Upper lobe of left lung (tissue), 6 donors: ENCODE measurements at places on chromosomes 5 and 9. TPM values are rescaled to one million over a fixed set of nuclear protein-coding genes. Genes with fewer than 3 reads are reported as not detected.

DNA sequence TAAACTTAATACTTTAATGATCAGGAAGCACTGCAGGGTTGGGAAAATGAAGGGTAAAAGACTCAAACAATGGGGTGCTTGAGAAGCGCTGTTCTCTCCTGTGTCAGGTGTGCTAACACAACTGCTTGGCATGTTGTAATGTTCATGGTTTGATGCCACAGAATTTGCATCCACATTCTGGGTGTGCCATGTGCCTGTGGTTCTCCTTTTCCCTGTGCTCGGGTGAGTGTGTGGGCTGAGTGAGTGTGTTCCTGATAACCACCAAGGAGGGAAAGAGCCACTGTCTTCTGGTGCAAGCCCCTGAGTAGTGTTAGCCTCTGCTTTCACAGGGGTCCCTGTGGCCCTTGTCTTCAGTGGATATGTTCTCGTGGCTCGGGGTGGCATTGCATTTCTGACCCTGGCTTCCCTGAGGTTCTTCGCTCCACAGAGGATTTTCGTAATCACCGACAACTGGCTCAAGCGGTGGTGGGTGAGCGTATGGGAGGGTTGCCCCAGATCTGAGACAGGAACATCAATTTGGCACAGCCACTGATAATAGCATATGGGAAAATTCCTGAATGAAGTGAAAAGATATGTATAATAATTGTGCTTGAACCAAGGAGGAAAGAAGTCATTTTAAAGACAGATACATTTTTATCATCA lies 102.0 kb downstream of the MVB12B start:
- DNase-seq, result no peak

- no peak for DNase-seq
Measured at GRCh38 chr9:95486318-95486717, 30.5 kb downstream of the PTCH1 start.

DNA sequence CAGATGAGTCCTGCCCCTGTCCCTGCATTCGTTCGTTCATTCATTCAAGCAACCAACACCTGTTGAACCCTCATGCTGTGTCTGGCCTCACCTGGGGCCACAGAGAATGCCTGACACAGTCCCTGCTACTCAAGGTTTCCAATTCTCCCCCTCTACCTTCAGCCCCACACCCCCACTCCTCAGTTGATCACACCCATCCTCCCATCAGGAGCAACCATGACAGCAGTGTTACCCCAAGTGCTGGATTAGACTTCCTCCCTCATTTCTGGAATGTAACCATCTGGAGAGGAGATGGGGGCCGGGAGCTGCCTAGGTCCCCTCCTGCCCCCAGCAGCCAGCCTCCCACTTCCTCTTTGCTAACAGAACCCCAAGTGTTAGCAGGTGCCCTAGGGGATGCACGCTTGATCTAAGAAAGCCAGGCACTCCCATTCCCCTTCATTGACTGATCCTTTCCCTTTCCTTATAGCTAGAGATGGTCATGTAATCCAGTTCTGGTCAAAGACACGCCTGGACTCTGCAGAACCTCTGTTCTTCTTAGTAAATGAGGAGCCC lies 57.2 kb downstream of the SMIM23 start:
- no peak for DNase-seq

- DNase-seq, result no peak
Measured at GRCh38 chr9:84996029-84996428, 326.5 kb downstream of the NTRK2 start.

GRCh38 chr5:62741761-62742160 lies 163.1 kb downstream of the LRRC70 start:
- no peak for DNase-seq

DNA sequence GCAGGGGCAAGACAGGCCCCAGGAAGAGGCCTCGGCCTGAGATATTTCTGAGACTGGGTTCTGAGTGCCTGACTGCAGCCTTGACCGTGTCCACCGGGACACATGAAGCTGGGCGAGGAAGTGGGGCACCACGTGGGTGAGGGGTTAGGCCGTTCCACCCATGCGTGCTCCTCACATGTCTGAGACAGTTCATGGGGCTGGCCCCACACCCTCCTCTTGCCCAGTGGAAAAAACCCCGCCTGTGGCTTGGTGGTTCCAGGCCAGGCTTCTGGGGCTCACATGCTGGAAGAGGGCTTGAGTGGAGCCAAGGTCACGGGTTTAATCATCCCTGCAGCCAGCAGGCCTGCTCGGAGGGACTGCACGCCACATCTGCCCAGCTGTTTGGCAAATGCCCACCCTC lies 11.4 kb downstream of the HMCN2 start:
- DNase-seq, result no peak

DNA sequence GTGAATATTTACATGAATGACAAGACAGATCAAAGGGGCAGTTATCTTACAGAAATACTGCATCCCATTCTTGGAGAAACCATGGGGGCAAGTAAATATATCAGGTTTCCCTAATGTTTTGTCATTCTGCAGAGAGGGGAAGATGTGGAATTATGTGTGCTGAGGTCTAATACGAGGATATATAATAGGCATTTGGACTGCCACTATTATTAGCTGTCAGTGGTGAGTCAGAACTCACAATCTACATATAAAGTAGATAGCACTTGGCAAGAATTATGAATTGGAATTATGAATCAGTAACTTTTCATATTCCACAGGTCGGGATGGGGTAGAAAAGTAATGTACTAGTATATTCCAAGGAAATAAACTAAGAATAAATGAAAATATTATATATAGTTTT lies 121.7 kb downstream of the GIN1 start:
- no peak for DNase-seq

- no peak for DNase-seq
Measured at GRCh38 chr9:124108216-124108615, 96.6 kb downstream of the LHX2 start.

Gene FIBCD1
- 1.4 TPM for total RNA-seq

Gene SLC46A2
- total RNA-seq, result 17.5 TPM

Gene CHSY3
- 7.3 TPM for total RNA-seq

Gene PCDHGC4
- 0.69 TPM for total RNA-seq

Gene ST8SIA4
- 4.6 TPM for total RNA-seq
